T-helper 2 cell treated with Interferon-gamma antibody and Interleukin-4, amounts not matched to agents 100 ng/mL and 5 ng/mL, for 36 hours (primary cell): ENCODE measurements at places on chromosomes 3 and 15. TPM values are rescaled to one million over a fixed set of nuclear protein-coding genes. Genes with fewer than 3 reads are reported as not detected.

The MAGEL2 gene
- not detected in 2 replicates for total RNA-seq

The MAP1A gene
- 12.6 and 12.7 TPM in 2 replicates for total RNA-seq

The PATL2 gene
- 20.8 and 22.5 TPM in 2 replicates for total RNA-seq

The PLA2G4B gene
- total RNA-seq, result 8.6 and 11.1 TPM in 2 replicates
